ENCODE measurements at places on chromosomes 5 and 9.

DNA sequence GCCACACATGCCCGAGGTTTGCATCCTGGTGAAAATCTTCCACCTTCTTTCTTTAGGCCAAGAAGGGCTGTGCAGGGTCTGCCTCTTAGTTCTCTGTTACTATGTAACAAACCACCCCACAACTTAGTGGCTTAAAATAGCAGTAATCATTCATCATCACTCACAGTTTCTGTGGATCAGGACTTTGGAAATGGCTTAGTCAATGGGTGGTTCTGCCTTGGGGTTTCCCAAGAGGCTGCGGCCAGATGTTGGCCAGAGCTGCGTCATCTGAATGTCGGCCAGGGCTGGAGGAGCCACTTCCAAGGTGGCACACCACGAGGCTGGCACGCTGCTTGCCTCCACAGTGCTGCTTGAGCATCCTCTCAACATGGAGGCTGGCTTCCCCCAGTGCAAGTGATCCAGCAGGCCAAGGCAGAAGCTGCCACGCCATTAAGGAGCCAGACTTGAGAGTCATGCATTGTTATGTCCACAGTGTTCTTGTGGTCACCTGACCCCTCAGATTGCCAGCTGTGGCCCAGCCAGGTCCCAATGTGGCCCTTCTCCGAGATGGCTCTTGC, 135.2 kb downstream of the RXRA start:
- no peak for DNase-seq

- DNase-seq = no peak
Measured at GRCh38 chr5:75567710-75568109, 43.5 kb upstream of the ANKDD1B start.

GRCh38 chr5:21094619-21095018, 1106.6 kb upstream of the CDH18 start:
- no peak for DNase-seq

DNA sequence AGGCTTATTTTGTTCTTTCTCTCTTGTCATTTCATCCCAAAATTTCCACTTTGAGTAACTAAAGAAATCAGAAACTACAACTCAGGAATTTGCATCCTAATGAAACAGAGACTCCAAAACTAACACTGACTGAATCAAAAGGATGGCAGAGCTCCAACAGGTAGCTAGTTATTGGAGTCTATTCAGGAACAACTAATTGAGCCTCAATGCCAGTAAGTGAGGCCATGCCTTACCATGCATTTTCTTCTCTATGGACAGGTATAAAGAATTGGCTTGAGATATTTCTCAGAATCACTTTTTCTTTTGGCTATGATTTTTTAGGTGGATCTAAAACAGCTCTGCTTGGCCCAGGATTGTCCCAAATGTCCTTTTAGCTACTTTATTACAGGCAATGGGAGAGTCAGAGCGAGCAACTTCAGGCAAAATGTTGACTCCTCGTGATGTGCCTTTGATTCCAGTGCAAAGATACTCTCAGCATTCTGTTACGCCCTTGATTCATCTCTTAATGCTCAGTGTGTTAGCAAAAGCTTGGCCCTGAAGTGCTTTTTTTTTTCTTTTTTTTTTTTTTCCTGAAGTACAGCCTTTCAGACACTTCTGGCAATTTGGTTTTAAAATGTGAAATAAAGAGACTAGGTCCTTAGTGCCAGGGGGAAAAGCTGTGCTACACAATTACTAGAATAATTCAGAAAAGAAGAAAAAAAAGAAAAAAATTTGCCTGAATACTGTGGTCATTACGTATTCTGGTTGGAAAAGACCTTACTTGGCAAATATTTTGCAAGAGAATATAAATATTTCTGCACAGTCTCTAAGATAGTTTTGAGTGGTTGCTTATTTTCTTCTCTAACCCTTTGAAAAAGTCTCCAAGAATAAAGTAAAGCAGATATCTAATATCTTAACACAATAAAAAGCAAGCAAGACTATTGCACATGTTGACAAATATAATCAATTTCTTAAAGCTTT, 423.7 kb downstream of the ANXA1 start:
- DNase-seq = no peak

GRCh38 chr9:97598461-97599288, 34.5 kb downstream of the TSTD2 start:
- peak; percentile 74 for DNase-seq

DNA sequence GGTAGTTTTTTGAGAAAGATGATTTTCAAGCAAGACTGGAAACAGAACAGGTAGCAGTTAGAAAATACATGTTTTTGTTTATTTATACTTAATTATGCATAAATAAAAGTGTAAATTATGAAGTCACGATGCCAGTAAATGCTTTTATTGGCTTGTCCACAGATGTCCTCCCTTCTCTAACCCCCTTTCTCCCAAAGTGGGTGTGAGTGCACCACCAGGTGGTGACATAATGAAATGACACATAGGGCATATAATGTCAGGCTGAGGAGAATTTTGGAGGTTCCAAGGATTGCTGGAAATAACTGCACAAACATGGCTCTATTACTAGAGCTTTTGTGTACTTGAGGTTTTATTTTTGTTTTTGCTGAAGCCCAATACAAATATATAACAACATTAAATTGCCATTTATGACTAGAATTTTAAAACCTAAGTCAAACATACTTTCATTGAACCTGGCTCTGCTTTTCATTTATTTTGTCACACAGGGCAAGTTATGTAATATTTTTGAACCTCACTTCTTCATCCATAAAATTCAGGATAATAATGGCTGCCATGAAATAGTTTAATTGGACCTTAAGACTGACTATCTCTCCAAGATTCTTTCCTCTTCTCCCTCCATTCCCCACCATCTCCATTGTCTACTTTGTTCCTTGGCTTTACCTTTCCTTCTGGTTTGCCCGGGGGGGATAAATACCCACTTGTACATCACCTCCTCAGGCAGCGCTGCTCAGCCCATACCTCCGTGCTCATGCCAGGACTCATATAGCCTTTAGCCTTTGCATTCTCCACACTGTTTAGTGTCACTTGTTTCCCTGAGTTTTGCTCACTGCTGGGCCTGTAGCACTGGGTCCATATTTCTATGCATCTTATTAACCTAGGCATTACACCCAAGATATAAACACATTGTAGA, 168.8 kb downstream of the PDE4D start:
- peak; percentile 70 for DNase-seq

DNA sequence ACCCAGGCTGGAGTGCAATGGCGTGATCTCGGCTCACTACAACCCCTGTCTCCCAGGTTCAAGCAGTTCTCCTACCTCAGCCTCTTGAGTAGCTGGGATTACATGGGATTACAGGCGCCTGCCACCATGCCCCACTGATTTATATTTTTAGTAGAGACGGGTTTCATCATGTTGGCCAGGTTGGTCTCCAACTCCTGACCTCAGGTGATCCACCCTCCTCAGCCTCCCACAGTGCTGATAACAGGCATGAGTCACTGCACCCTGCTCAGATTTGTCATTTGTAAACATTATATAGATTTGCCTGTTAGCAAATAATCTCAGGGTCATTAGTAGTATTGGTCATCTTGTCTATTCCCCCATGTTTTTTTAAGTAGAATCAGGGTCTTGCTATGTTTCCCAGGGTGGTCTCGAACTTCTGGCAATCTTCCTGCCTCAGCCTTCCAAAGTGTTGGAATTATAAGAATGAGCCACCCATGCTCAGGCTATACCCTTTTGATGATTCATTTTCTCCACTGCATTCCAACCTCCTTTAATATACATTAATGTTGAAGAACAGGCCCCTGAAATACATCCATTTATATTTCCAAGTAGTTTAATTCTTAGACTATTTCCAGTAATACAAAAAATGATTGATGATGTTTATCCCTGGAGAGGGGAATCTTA, 17.3 kb downstream of the CENPH start:
- no peak for DNase-seq

DNA sequence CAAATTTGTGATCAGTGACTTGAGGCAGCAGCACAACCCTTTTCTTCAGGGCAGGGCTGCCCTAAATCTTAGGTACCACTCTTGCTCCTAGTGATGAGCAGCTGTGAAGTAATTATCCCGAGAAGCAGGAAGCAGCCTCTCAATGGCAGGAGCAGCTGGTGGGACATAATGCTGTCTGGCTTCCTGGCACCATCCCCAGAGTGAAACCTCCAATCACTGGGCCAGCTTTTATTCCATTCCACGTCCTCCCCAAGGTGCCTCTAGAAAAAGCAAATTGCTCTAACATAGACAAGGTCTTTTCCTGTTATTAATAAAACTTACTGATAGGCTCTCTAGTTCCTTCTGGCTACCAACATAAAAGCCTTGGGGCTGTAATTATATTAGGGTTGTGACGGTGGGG, 154.0 kb downstream of the FRMD3 start:
- DNase-seq = no peak

GRCh38 chr5:119088438-119088837, 17.6 kb downstream of the DMXL1 start:
- DNase-seq = no peak

DNA sequence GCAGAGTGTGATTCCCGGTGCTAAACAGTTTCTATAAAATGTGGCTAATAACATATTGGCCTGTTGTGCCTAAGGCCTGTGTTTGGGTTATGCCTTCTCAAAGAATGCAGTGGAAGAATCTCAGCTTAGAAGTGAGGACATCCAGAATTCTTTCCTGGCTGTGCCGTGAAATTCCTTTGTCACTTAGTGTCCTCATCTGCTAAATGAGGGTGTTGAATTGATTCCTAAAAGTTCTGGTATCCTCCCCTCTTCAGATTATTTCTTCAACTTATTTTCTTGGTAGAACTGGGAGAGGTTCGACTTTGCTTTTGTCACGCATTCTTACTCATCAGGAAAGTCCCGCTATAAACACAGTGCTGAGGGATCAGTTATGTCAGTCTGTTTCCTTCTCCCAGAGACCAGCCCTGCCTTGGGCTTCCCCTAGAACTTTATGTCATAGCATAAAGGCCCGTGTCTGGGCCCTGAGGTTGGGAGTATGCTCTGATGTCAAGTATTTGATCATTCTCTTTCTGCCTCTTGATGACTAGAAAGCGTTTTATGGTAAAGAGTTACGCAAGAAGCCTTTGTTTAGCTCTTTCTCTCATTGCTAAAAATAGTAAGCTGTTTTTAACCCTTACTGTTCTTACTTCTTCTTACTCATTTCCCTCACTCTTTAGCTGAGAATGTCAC, 29.5 kb downstream of the MTAP start:
- DNase-seq = no peak

GRCh38 chr5:111926026-111926425, 169.0 kb upstream of the NREP start:
- no peak for DNase-seq

GRCh38 chr9:91412941-91413340, 10.7 kb downstream of the NFIL3 start:
- no peak for DNase-seq

- no peak for DNase-seq
Measured at GRCh38 chr9:86402591-86402990, 48.4 kb upstream of the TUT7 start.

DNA sequence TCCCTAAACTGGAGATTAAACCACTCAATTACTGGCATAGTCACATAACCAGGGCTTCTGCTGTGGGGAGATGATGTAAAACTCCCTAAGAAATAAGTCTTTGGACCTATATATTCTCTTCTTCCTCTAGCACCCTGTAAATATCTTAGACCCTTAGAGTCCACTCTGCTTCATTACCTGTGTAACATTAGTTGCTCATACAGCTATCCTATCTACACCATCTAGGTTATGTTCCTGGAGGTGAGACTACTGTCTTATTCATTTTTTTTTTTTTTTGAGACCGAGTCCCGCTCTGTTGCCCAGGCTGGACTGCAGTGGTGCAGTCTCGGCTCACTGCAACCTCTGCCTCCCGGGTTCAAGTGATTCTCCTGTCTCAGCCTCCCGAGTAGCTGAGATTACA, 9.6 kb upstream of the TICAM2 start:
- no peak for DNase-seq

DNA sequence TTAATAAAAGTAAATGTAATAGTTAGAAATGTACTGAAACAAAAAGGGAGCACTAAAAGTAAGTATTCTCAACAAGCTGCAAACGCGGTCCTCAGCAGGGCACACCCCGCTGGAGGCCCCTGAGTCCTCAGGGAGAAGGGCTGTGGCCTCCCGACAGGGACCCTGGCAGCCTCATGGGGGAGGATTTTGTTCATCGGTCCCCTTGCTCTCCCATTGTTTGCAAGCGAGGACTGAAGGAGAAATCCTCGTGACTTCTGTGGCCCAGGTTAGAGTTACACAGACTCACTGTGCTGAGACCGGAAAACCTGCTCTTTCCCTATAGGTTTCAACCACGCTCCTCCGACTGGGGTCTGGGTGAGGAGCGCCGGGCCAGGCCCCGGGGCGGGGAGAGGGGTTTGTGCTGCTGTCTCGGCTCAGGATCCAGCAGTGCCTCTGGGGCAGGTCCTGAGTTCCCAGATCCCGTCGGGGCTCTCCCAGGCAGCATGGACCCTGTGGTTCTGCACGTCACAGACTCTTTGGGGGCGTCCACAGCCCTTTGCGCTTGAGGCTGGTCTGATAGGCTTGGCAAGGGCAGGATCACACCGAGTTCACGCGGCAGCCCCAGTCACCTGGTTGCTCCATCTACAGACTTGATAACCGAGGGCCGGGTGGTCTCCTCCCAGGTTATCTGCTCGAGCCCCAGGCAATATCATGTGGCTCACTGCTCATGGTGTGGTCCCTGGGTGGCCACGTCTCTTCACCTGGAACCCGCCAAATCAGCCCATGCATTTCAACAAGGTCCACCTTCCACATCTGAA, 38.8 kb downstream of the MRPL36 start:
- no peak for DNase-seq

- DNase-seq = no peak
Measured at GRCh38 chr5:36883894-36884462, 7.4 kb downstream of the NIPBL start.

DNA sequence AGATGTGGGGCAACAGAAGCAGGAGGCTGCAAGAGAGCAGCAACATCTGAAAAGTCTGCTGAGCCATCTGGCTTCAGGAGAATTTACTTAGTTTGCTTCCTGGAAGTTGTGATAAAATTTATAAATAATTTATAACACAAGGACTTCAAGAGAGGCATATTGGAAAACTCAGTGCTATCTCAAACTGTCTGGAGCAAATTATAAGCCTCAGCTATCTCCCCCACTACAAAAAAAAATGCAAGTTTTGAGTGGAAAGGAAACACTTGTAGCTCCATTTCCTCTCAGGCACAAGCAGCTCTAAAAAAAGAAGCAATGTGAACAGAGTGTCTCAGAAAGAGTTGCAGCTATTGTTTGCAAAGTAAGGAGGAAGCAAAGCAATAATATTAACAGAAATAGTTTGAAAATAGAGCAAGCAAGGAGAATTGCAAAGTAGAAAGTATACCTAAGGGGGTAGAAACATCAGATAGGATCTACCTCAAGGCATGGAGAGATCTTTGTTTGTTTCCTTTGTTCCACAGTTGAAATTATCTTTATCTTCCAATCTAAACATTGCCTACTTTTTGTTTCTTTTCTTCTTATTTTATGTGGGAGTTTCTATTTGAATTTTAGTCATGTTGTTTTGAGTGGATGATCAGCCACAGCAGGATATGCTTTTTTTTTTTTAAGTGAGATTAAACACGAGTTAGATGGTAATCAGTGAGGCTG, 55.9 kb upstream of the IL6ST start:
- no peak for DNase-seq

GRCh38 chr5:107231191-107231590, 439.5 kb downstream of the EFNA5 start:
- DNase-seq = no peak

GRCh38 chr5:106167766-106168165, 1503.0 kb downstream of the EFNA5 start:
- DNase-seq = no peak

GRCh38 chr9:135480071-135480939, 723 bp downstream of the PPP1R26 start:
- DNase-seq = peak; percentile 64

GRCh38 chr9:101029315-101030085, 973 bp downstream of the PLPPR1 start:
- DNase-seq = no peak
